SHP77 treated with DMSO at 0.1 percent for 48 hours (cell line): ENCODE measurements at places on chromosomes 6 and 20.

DNA sequence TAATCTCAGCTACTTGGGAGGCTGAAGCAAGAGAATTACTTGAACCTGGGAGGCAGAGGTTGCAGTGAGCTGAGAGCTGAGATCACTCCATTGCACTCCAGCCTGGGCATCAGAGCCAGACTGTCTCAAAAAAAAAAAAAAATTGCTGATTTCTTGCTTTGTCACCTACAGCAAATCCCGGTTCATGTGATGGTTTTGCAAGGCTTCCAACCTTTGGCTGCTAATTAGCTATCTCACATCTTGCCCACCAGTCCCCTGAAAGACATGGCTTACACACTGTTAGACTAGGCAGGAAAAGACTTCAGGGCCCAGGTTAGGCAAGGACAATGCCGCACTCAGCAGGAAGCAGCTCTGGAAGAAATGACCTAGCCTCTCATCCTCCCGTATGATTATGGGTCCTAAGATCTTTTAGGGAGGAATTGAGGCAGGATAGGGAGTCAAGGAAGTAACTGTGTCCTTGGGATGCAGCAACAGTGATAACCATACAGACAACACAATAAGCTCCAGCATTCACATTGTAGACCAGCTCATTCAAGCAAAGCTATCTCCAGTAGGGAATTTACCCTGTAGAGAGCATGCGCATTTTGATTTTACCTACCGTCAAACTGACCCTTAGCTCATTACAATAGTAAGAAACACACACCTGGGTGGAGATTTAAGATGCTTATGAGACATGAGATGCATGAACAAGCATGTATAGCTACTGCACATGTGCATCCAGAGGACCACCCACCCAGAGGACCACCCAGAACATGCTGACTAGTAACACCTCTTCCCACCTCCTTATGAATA lies 40.5 kb upstream of the POU5F1 start:
- no peak for DNase-seq

DNA sequence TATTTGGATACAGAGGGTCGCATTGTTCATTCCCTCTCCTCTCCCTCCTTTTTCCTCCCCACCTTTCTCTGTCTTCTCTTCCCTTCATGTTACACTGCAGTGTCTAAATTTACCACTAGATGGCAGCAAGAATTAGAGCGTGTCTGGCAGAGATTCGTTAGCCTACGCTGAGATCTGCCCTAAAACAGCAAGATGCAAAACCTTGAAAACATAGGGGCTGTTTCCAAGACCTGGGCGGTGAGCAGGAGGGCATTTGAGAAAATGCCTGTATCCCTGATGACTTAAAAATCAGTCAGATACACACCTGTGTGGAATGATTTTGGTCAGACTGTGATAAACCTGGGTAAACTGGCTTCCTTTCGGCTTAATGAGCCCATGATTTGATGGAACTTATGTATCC lies 101.5 kb upstream of the ISM1 start:
- peak; percentile 50 for DNase-seq

DNA sequence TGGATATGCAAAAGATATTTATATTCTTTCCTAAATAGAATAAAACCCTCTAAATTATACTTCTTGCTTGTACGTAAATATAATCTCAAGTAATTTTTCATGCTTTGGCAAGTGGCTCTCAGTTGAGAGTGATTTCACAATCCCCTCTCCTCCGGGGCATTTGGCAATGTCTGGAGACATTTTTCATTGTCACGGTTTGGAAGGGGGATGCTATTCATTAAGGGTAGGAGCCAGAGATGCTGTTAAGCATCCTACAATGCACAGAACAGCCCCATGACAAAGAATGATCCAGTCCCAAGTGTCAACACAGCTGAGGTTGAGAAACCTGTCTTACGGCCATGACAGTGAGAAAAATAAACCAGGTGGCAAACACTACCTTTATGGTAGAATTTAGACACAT lies 75.7 kb downstream of the AGPAT4 start:
- DNase-seq: no peak

DNA sequence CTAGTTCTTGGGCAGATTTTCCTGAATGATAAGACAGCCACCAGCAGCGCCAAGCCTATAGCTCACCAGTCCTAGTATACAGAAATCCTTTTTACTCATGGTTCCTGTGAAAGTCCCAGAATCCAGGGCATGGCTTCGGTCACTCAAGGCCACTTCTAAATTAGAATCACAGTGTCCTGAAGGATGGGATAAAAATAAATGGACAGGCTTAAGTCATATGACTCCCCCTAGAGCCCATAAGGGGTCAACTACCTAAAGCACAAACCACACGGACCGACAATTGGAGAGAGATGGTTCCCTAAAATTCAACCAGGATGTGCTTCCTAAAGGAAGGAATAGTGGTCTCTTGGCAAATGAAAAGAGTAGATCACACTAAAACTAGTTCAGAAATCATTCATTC lies 404.1 kb upstream of the PLCB4 start:
- DNase-seq: no peak

DNA sequence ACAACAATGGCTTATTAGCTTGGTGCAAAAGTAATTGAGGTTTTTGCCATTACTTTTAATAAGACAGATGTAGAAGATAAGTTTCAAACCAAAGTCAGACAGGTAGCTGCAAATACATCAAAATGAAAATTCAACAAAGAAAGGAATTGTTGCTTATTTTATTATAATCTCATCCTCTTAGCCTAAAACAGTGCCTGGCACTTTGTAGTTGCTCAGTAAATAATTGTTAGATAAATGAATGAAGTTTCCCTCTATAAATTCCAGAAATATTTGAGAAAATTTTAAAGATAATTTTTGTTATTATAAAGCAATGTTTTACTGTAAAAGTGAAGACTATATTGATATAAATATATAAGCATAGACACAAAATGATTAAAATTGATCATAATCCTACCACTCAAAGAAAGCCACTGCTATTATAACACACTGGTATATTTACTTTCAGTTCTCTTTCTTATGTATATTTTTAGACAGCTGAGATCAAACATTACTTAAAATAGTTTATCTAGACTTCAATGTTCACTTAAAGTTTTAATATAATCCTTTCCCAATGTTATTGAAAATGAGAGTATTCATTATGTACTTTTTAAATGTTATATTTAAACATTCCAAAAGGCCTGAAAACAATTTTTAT lies 42.5 kb downstream of the SESN1 start:
- no peak for DNase-seq

DNA sequence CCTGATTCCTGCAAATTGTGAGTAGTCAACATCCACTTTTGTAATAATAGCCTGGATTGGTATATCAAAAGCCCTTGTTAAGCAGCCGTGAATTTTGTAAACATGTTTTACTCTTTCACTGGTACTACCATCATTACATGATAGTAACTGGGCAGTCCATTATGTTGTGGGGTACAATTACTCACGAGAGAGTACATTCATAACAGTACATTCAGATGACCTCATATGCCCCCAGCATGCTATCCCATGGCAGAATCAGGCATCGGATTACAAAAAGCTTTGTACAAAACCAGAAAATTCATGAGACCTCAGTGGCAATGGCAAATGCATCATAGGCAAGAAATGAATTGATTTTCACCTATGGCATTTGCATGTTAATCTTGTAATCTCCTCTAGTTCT lies 166.2 kb downstream of the EPM2A start:
- no peak for DNase-seq

DNA sequence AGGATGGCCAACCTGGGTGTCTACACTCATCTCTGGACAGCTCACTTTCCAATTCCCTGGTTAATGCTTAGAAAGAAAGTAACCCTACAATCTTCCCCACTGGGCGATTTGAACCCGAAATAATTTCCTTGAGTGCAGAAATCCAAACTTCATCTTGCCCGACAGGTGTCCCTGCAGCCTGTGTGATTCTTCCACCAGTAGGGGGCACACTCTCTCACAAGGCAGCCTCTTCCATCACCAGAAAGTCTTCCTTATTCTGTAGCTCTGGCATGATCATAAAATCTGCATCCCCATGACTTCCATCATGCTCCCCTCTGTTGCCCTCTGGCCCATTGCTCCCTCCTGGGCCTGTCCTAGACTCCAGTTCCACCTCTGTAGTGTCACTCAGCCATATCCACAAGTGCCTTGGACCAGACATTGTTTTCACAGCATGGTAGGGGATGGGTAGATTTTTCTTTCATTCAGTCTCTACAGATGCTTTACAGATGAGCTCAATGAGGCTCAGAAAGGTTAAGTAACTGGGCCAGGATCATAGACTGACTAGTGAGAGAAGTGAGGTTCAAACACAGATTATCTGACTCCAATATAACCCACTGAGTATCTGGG lies 170.4 kb upstream of the SPTLC3 start:
- DNase-seq: no peak

- DNase-seq: no peak
Observed at GRCh38 chr6:8017705-8018104, 46.5 kb downstream of the BLOC1S5 start.

DNA sequence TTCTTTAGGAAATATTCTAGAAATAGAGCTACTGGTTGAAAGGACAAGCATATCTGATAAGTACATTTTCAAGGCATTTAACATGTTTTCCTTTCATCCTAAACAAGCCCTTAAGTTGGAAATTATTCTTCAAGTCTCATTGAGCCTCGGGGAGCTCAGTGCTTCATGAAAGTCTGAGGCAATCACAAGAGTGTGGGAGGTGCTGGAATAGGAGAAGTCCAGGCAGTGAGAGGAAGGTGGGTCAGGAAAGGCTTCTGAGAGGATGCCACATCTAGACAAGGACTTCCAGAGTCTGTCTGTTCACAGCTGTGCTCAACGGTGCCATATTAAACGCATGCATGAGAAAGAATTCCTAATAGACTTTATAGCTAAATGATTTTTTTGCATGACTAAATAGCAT lies 69.8 kb downstream of the CD83 start:
- no peak for DNase-seq

- no peak for DNase-seq
Observed at GRCh38 chr20:41482647-41483552, 116.3 kb upstream of the EMILIN3 start.

GRCh38 chr20:19789446-19789845 lies 31.4 kb downstream of the RIN2 start:
- no peak for DNase-seq

- DNase-seq: no peak
Observed at GRCh38 chr20:56778765-56779195, 149.7 kb downstream of the TFAP2C start.

DNA sequence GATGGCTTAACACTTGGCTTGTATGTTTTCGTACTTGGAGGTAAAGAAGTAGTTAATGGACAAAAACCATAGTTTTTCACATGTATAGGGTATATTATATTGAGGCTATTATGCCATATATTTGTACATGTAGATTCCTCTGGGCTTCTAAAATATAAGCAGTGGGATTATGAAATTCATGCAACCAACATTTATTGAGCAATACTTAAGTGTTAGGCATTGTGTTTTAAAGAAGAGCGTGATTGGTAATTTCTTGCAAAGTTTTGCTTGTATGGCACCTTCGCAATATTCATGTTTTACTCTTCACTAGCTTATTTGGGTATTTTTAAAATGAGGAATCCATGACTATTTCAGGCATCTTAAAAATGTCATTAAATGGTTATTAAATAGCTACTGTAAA lies 2.5 kb downstream of the TULP4 start:
- no peak for DNase-seq

DNA sequence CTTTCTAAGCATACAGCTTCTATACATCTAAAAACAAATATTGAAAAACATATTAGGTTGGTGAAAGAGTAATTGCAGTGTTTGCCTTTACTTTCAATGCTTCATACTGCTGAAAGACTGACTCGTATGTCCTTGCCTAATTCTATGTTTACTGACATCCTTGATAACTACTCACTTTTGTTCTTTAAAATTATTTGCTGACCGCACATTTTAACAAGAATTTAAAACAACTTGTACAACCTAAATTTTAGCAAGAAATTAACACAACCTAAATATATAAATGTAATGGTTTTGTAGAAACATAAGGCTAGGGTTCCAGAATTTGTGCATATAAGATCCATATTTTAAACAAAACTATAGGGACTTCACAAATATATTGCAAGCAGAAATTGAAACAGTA lies 640.2 kb upstream of the MMS22L start:
- DNase-seq: no peak

- DNase-seq: no peak
Observed at GRCh38 chr20:50230871-50231560, 40.4 kb downstream of the CEBPB start.

DNA sequence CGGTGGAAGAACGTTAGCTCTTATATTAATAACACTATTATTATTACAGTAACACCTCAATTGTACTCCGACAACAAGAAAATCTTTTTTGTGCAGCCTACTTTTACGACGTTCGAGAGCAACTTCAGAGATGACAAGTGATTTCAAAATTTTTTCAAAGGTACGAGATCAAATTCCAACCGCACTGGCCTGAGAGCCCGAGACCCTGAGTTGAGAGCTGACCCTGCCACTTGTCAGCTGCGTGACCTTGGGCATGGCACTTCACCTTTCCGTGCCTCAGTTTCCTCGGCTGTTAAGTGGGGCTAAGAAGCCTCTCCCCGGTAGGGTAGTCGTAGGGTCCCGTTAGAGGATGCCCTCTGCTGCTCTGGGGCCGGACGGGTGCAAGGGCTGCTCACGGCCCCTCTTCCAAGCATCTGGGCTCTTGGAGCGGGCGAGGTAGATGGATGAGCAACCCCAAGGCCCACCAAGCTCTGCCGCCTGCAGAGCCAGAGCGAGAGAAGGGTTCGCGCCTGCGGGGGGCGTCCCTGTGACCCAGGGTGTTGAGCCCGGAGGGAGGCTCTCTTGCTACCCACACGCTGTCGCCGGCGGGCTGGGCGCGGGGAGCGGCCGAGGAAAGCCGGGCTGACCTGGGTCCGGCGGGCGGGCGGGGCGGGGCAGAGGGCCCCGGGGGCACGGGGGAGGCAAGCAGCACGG lies 510 bp downstream of the NDRG3 start:
- DNase-seq: no peak

- no peak for DNase-seq
Observed at GRCh38 chr6:41464481-41464880, 81.7 kb upstream of the FOXP4 start.

DNA sequence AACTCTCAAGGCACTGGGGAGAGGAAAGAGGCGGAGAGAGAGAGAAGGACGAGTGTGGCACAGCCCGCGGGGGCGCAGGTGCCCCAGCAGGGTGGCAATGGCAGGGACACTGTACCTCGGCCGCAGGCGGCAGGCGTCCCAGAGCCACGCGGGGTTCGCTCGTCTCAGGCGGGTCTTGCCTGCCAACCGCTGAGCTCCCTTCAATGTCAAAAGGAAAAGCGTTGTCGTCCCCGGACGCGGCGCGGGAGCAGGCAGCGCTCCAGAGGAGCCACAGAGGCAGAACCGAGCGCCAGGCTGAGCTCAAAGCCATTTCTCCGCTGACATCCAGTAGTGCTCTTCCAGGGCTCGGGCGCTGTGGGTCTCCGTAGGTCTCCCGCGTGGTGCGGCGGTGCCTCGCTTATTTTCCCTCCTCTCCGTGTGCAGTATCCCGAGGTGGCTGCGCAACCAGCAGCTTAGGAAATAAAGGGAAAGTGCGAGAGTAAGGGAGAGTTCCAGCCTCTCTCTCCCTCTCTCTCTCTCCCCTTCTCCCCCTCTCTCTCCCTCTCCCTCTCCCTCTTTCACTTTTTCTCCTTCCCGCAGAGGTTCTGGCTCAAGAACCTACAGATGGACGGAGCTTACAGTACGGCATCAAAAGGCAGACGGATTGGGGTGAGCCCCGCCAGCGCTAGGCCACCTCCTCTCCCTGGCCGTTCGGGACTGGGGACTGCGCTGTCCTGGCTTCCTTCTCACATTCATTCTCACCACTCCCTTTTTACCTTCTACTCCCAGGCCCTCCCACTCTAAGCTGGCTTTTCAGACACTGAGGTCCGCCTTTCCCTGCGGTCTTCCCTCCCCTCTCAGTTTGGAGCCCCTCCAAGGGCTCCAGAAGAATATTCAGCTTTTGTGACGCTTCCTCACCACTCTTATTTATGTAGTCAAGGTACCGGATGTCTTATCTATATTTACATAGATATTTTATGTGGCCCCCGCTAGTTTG lies at the start of gene LAMA4:
Gene LAMA4, minus strand, starts transcription at position 727 of the 976 bp plus-strand sequence. Its CDS starts 417 bp downstream, at position 310.
- DNase-seq: peak; percentile 41
